LHCN-M2 (cell line): ENCODE measurements at places on chromosomes 3 and 15. TPM values are rescaled to one million over a fixed set of nuclear protein-coding genes. Genes with fewer than 3 reads are reported as not detected.
A peak's percentile ranks its signal among the peaks of the same experiment; 100 is the strongest.

GRCh38 chr15:95923792-95924191 is 406.7 kb upstream of the NR2F2 start:
- peak; percentile 25 for DNase-seq

- DNase-seq = no peak
Observed at GRCh38 chr15:38565287-38565670, 665 bp upstream of the RASGRP1 start.

DNA sequence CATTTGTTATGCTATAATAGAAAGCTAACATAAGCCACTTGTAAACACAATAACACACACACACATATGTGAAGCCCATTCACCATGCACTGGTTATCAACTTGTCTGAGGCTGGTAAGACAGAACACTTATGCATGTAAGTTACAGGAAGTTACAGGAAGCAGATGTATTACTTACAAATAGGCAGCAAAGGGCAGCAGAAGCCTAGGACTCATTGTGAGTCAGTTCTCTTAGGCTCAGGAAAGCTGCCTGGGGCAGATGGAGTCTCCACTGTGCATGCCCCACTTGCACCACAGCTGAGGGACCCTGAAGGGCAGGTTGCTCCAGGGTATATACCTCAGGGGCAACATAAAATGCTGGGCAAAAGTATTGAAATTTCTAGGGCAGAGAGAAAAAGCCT is 748.8 kb upstream of the CCDC54 start:
- peak; percentile 61 for DNase-seq

Gene TTLL13
- not detected in 2 replicates for total RNA-seq

Gene OCA2
- 0.23 TPM in 1 of 2 replicates, not detected in the other for total RNA-seq

Gene CPA3
- total RNA-seq = 1.3 and 1.9 TPM in 2 replicates

DNA sequence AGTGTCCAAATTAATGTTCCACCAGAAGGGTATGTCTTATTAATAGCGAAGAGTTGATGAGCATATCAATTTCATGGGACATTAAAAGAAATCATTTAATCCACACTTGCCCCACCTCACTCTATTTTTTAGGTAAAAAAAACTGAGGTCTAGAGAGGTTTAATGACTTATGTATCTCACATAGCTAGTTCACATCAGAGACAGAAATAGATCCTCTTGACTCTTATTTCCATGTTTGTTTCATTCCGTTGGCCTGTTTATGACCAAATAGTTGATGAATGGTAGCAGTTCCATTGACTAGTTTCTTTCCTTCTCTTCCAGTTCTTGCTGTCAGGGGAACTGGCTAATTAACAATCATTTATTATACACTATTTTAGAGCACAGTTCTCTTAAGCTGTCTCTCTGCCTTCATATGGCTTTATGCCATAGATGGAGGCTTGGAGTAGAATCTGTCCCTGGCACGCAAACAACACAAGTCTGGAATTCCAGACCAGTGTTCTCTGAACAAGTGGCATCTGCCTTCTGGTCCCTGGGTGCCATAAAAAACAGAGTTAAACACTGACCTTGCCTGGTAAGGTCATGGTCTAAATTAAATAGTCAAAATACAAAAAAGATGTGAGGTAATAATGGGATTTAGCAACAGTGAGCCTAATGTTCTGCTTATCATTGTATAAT is 220.0 kb upstream of the CGNL1 start:
- peak; percentile 50 for DNase-seq

DNA sequence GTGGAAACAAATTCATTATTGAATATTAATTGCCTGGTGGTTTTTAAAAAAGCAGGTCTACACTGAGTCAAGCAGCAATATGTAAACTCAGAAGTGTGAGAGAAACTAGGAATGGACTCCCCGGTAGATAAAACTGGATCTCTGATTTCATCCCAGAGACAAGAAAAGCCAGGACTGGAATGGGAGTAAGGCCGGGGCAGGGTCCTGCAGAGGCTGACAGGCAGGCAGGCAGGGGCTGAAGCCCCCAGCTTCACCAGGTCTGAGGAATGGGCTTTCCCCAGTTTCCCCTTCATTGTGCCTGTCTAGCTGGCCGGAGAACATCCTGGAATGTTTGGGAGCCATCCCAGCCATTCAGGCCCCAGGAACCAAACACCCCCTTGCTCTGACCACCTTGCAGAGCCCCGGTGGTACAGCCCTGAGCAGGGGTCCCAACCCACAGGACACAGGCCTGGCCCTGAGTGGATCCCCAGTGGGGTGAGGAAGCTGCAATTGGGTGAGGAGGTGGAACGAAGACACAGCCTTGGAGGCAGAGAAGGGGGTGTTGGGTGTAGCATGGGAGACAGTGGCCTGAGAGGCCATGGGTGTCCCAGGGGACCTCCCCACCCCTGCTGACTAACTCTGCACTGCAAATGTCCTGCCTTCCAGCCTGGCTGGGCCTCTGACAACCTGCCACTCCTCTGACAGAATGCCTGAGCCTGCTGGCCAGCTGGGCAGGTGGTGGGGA is 31.7 kb upstream of the XYLB start:
- no peak for DNase-seq

Gene SI
- total RNA-seq = not detected in 2 replicates

GRCh38 chr15:66472176-66472999 is 25.2 kb downstream of the SNAPC5 start:
- peak; percentile 14 for DNase-seq

DNA sequence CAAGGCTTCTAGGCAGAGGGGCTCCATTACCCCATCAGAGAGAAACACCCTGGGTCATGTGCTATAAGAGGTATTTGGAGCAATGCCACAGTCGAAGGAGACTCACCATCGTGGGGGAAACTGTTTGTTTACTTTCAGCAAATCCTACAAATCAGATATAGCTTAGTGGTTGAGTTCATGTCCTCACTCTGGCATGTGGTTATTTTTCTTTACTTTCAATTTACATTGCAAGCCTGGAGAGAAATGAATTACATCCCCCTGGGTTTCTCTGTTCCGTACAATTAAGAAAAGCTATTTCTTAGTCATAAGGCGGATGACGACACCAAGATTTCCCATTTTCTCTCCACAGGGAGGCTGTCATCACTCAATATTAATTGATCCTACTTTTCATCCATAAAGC is 36.9 kb downstream of the RFTN1 start:
- DNase-seq = peak; percentile 75

GRCh38 chr15:58476525-58477162 is 44.9 kb downstream of the LIPC start:
- DNase-seq = no peak

Gene ZDHHC23
- 0.06 and 0.11 TPM in 2 replicates for total RNA-seq

DNA sequence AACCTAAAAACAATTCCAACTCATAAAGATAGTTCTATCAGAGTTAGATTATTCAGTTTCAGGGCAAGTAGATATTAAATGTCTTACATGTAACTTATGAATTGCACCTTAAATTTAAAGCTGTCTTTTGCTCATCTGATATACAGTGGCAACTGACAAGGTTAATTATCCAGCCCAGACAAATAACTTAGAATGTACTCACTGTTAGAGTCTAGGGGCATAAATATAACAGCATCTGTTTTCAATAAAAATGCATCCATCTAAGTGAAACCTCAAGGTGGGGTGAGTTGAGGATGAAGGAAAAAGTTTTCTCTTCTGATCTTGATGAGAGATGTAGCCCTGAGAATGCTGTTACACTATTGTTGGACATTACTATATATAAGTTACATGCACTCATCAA is 112.6 kb downstream of the FBN1 start:
- DNase-seq = no peak

Gene SLC9C1
- total RNA-seq = not detected in 2 replicates

DNA sequence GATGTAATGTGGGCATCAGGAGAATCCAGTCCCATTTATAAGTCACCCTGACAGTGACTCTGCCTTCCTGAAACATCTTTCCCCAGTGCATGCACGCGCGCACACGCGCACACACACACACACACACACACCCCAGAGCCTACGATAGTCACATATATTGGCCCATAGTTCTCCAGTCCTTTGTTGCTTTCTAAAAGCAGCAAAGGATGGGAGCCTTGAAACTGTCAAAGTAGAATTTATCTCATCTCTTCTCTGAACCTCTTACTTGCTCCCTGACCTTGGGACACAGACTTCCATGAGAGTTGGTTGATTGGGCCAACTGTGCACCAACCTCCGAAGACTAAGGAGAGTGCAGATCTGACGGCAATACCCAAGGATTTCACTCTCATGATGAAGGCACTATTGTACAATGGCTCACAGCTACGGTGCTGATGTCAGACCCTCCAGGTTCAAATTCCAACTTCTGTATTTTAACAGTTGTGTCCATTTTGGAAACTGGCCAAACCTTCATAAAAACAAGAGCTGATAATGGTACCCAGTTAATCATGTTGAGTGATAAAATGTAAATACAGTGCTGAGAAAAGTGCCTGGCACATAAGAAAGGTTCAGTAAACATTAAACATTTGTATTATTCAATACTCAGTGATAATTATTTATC is 8.3 kb downstream of the CPA3 start:
- DNase-seq = peak; percentile 31

GRCh38 chr15:96374499-96374898 is 44.0 kb downstream of the NR2F2 start:
- DNase-seq = no peak

Gene DLL4
- total RNA-seq = 0.13 and 0.17 TPM in 2 replicates

GRCh38 chr3:150411976-150412375 is 3.9 kb downstream of the TSC22D2 start:
- peak; percentile 68 for DNase-seq

- DNase-seq = no peak
Observed at GRCh38 chr15:87349181-87349580, 907.4 kb downstream of the NTRK3 start.

DNA sequence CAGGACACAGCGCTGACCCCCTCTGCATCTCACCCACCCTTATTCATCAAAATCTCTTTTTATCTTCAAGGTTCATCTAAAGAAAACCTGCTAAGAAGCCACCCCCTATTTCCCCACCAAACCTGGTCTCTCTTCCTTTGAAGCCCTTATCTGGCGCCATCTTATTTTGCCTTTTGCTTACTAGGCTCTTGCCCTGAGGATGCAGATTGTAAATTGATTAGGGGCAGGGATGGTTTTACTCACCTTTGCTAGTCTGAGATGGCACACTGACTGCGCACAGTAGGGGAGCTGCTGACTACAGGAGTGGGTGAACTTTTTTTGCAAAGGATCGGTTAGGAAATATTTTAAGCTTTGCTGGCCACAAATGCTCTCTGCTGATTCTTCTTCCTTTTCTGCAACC is 78.9 kb upstream of the BHLHE40 start:
- no peak for DNase-seq

DNA sequence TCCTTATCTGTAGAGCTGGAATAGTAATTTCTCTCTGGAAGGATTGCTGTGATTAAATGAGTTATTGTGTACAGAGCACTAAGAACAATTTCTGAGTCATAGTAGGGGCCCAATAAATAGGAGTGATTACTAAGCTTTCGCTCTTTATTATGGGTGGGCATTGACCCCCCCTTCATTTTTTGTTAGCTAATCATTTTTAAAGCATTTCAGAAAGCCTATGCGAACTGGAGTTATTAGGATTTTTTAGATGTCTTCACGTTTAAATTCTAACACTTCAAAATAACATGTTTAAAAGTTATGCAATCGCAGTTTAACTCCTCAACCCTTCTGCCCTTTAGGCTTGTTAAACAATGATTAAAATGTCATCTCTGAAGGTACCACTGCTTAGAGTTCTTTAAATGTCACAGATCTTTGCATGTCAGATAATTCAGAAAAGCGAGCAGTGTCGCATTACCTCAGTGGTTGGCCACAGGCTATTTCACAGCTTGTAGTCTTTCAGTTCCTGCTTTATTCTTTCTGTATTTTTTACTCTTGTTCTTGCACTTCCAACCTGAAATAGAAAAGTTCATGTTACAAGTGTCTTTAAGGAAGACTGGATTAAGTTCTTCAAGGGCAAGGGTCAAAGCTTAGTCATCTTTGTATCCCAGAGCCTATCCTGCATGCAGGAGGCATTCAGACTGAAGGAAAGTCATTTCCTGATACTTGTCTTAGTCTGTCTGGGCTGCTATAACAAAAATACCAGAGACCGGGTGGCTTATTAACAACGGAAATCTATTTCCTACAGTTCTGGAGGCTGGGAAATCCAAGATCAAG is 102.9 kb downstream of the FNDC3B start:
- peak; percentile 83 for DNase-seq

Gene CACNA2D3
- under 0.01 and 0.06 TPM in 2 replicates for total RNA-seq

Gene VIPR1
- total RNA-seq = not detected in 2 replicates

Gene WNT7A
- not detected in 2 replicates for total RNA-seq

DNA sequence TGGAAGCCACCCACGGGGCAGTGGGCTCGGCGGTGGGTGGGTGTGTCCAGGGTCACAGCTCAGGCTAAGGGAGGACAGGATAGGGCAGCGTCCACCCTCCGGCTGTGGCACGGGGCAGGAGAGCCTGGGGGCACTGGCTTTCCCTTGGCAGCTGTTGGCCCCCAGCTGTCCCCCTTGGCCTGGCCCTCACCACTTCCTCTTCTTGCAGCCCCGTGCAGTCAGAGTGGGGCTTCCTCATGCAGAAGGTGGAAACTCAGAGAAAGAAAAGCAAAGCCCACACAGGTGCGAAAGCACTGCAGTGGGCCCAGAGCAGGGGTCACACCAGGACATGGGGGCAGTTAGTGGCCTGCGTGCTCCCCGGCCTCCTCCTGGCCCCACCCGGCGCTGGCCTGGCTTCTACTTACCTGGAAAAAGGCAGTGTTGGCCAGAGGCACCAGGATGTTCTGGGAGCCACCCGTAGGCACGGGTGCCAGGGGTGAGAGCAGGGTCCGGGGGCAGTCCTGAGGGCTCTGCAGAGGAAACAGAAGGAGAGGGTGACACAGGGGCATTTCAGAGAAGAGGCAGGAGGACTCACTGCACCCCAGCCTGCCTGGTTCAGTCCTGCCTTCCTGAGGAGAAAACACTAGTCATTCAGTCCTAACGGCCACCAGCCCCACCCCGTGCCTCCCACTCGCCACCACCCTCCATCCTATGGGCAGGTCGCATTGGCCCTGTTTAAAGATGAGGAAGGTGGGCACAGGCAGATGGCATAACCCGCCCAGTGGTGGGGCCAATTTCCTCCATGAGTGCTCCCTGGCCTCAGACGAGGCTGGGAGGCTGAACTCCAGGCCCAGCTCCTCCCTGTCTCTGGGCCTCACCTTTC is 28.3 kb downstream of the PLXND1 start:
- no peak for DNase-seq

GRCh38 chr3:107206141-107206540 is 171.1 kb upstream of the CCDC54 start:
- DNase-seq = peak; percentile 80

- DNase-seq = peak; percentile 76
Observed at GRCh38 chr15:56496635-56497034, 31.7 kb upstream of the MNS1 start.

DNA sequence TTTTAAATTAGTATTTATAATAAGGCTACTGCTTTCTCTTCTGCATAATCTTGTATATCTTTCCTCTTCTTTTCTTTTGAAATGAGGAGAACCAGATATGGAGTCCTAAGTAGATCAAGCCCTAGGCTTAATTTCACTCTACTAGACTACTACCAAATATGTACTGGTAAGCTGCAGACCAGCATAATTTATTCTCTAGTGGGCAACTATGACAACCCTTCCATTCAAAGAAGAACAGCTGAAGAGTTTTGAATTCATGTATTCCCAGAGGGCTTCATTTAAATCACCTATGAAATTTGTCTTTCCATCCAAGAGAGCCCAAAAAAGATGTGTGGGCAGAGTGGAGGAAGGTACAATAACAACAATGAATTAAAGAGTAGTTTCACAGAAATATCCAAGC is 10.0 kb downstream of the RAD18 start:
- DNase-seq = peak; percentile 54
